ENCODE measurements at places on chromosomes 6 and 20. TPM values are rescaled to one million over a fixed set of nuclear protein-coding genes. Genes with fewer than 3 reads are reported as not detected.

- peaks cover 2% of the 10 kb centered on the region for H3K27me3 ChIP-seq
- H3K4me1 ChIP-seq: peaks cover 2% of the 10 kb centered on the region
- H3K27ac ChIP-seq: no peak overlapping the region
- no peak for DNase-seq
- no peak overlapping the region for H3K4me3 ChIP-seq
Measured at GRCh38 chr6:7914311-7914710, 3.7 kb upstream of the TXNDC5 start.

DNA sequence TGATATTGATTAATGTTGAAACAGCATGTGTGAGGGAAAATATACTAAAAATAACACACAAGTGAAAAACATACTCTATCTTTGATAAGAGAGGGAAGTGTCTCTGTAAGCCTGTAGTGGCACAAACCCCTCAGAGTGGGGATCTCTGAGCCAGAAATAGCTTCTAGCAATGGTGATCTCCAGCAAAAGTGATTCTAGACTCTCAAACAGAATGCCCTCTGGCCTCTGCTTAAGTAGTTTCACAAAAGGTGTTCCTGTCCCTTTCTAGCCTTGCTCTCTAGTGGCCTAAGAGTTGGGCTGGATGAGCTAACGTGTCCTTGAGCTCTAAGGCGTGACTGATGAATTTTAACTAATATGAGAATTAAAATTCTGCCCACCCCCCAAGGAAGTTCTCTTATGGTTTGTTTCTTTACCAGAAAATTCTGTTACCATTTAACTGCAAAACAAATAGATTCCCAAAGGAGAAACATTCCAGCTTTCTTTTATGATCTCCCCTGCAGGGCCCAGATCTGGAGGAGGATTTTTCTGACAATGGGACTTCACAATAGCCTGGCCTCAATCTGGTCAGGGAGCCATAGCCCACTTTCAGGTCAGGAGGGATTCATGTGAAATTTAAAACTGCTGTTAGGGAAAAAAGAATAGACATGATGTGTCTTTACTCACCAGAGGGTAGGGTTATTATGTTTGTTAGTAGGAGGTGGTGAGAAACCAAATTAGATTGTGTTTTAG lies 182.5 kb upstream of the LAMP5 start:
- no peak overlapping the region for H3K4me3 ChIP-seq
- H3K27me3 ChIP-seq: no peaks in the 10 kb centered on the region
- H3K27ac ChIP-seq: no peak overlapping the region
- H3K4me1 ChIP-seq: peaks cover 30% of the 10 kb centered on the region

- H3K4me3 ChIP-seq: no peak overlapping the region
- H3K4me1 ChIP-seq: no peaks in the 10 kb centered on the region
- no peak for DNase-seq
- H3K27ac ChIP-seq: no peak overlapping the region
Measured at GRCh38 chr6:96058082-96058481, 42.3 kb downstream of the FUT9 start.

DNA sequence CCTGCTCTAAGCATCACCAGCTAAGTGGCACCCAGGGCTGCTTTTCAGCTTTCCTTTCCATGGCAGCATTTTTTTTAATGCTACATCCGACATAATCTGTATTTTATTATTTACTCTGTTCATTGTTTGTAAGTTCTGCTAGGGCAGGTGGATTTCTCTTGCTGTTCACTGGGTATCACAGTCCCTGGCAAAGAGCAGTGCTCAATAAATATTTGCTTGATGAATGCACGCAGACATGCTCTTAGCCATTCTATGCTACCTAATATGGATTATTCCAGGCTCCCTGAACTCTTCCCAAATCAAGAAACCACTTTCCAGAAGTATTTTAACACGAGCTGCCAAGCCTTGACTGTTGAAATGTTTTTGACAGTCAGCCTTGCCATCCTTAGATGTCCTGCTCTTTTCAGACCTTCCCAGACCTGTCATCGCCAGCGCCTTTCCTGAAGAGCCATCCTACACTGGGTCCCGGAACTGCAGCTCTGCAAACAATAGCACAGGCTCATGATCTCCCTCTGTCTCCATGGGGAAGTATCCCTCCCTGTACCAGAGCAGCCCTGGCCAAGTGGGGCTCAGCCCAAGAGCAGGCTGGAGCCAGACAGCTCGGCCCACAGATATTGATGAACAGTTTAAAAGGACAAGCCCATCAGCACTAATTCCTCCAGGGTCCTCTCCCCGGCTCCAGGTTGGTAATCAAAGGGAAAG lies 136.5 kb upstream of the CDH4 start:
- no peaks in the 10 kb centered on the region for H3K36me3 ChIP-seq
- peaks cover 13% of the 10 kb centered on the region for H3K27me3 ChIP-seq
- H3K4me1 ChIP-seq: peaks cover 35% of the 10 kb centered on the region
- no peak overlapping the region for H3K4me3 ChIP-seq
- no peak for DNase-seq

DNA sequence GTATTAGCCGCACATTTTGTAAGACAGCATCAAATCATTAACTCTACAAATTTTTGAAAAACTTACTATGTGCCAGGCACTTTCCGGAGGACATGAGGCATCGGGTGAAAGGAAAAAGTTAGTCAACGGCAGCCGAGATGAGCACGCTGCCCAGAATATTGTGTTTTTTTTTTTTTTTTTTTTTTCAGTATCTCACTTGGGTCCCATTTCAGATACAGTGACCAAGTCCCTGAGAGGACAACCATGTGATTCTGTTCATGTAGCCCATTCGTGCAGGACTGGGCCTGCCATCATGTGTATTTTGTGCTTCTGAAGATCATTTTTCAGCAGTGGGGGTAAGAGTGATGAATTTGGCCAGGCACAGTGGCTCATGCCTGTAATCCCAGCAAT lies 1.3 kb downstream of the SLA2 start:
- H3K27ac ChIP-seq: no peak overlapping the region
- no peak for DNase-seq
- H3K4me3 ChIP-seq: no peak overlapping the region
- peaks cover 7% of the 10 kb centered on the region for H3K27me3 ChIP-seq
- no peaks in the 10 kb centered on the region for H3K4me1 ChIP-seq

DNA sequence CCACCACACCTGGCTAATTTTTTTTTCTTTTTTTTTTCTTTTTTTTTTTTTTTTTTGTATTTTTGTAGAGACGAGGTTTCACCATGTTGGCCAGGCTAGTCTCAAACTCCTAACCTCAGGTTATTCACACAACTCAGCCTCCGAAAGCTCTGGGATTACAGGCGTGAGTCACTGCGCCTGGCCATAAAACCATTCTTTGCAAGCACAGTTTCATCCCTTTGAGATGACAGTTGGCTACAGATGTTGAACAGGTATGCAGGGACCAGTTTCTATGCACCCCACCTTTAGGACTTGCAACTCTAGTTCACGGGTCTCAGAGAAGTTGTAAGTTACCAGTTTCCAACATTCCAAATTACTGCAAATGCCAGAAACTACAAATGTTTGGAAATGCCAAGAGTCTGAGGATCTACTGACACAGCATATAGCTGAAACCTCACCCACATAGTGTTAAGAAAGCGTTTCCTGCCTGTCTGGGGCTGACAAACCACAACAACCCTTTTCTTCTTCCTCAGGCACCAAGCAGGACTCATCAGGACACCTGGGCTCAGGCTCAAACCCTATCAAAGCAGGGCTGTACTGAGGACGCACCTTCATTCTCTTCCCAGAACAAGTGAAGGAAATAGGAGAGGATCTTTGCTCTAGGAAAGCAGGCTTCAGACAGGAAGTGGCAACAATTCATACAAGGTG lies 22.9 kb downstream of the ARHGAP18 start:
- H3K4me3 ChIP-seq: peak overlapping the region; percentile 10
- no peaks in the 10 kb centered on the region for H3K27me3 ChIP-seq
- H3K4me1 ChIP-seq: peaks cover 94% of the 10 kb centered on the region
- H3K36me3 ChIP-seq: peaks cover 47% of the 10 kb centered on the region
- DNase-seq: peak; percentile 36
- H3K27ac ChIP-seq: peak overlapping the region; percentile 69

DNA sequence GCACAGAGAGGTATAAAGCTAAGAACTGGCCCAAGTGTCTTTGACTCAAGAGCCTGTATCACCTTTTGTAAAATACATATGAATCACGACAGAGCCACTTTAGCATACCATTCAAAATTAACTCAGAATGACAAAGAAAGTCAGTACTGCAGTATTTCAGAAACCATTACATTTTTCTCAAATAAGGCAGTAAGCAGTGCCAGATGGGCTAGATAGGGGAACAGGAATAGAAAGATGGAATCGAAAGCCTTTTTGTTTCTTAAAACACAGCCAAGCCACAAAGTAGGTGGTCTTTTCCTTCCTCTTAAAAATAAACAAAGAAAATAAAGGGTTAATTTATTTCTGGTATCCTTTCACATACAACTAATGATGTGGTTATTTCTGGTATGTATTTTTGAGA lies 10.3 kb downstream of the CLDN20 start:
- H3K27me3 ChIP-seq: no peaks in the 10 kb centered on the region
- peaks cover 15% of the 10 kb centered on the region for H3K36me3 ChIP-seq
- no peak overlapping the region for H3K4me3 ChIP-seq
- H3K4me1 ChIP-seq: peaks cover 65% of the 10 kb centered on the region
- DNase-seq: peak; percentile 41

DNA sequence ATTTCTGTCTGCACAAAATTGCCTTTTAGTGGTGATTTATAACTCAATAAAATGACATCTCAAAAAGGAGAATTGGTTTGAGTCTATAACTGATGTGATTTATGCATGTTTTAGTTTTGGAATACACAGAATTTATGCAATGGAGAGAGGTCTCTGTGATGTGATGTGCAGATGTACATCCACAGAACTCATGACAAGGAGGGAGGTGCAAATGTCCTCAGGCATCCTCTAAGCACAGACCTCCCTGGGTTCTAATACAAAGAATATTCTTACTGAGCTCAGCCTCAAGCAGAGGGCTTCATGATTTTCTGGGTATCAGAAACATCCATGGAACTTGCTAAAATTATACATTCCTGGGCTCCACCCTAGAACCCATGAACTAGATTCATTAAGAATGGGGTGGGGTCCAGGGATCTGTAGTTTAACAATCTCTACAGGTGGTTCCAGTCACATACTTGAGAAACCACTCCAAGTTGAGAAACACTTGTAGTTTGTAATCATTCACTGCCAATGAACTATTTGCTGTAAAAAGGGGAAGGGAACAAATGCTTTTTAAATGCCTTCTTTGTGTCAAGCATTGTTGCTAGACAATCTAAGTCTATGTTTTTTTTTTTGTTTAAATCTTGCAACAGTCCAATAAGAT lies 60.2 kb upstream of the NEDD9 start:
- no peak for DNase-seq
- no peaks in the 10 kb centered on the region for H3K27me3 ChIP-seq
- H3K27ac ChIP-seq: no peak overlapping the region
- H3K36me3 ChIP-seq: peaks cover 8% of the 10 kb centered on the region
- no peak overlapping the region for H3K4me3 ChIP-seq
- H3K4me1 ChIP-seq: no peaks in the 10 kb centered on the region

- peaks cover 24% of the 10 kb centered on the region for H3K4me1 ChIP-seq
- H3K27ac ChIP-seq: peak within 1 kb of the TSS; percentile 58
- H3K27me3 ChIP-seq: peaks cover under 1% of the 10 kb centered on the region
- no peaks in the 10 kb centered on the region for H3K36me3 ChIP-seq
- H3K4me3 ChIP-seq: peak within 1 kb of the TSS; percentile 86
- no peak for DNase-seq
Measured at GRCh38 chr20:51767867-51768758, at the start of gene ATP9A. Gene ATP9A (minus strand): TSS chr20:51768390. CDS start chr20:51768369, 21 bp downstream.

- H3K4me3 ChIP-seq: no peak overlapping the region
- no peaks in the 10 kb centered on the region for H3K4me1 ChIP-seq
- DNase-seq: peak; percentile 70
- no peak overlapping the region for H3K27ac ChIP-seq
Measured at GRCh38 chr6:17156112-17156921, 54.5 kb downstream of the STMND1 start.

GRCh38 chr6:12750416-12750815 lies 33.8 kb downstream of the PHACTR1 start:
- no peak overlapping the region for H3K27ac ChIP-seq
- DNase-seq: no peak
- H3K36me3 ChIP-seq: no peaks in the 10 kb centered on the region
- no peaks in the 10 kb centered on the region for H3K4me1 ChIP-seq

GRCh38 chr6:134830940-134831339 lies 119.0 kb downstream of the ALDH8A1 start:
- no peak overlapping the region for H3K4me3 ChIP-seq
- H3K27me3 ChIP-seq: peaks cover 2% of the 10 kb centered on the region
- no peak overlapping the region for H3K27ac ChIP-seq
- DNase-seq: no peak
- peaks cover 26% of the 10 kb centered on the region for H3K4me1 ChIP-seq
- H3K36me3 ChIP-seq: no peaks in the 10 kb centered on the region

DNA sequence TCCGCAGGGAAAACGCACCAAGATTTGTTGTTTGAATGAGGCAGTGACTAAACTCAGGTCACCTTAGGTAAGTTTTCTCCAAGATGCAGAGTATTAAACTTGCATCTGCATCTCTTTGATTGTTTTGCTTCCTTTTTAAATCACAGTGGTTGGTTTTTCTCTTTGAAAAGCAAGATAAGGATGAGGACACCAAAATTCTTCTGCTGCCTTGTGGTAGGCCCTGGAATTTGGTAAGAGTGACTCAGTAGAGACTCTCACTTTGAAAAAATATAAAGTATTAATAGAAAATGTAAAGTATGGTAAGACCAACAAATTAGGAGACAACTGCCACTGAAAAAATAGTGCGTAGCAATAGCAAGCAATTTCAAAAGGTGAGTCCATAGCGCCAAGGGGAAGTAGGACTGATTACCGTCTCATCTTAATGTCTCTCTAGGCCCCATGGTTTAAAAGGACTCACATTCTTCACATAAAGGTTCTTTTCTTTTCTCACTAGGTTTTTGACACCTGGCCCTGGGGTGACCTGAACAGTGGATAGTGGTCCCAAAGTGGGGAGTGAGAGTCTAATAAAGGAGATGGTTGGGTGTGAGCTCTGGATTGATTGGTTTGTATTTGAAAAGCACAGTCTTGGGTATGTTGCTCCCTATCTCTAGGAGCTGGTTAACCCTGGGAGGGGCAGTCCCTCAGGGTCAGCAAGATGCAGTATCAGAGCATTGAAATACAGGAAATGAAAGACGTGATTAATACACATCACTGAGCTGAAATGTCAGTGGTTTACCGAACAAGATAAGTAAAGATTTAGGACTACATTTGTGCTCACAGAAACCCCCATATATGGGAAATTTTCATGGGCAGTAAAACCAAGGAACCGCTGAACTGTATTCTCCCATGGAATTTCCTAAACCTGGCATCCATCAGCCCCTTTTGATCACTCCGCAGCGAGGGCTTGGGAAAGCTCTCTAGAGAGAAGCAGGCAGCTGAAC lies 221.2 kb downstream of the SLC24A3 start:
- peaks cover 28% of the 10 kb centered on the region for H3K4me1 ChIP-seq
- peaks cover 4% of the 10 kb centered on the region for H3K27me3 ChIP-seq
- peak overlapping the region; percentile 22 for H3K4me3 ChIP-seq
- DNase-seq: peak; percentile 25

GRCh38 chr6:69422475-69422874 lies 374.3 kb downstream of the LMBRD1 start:
- no peak overlapping the region for H3K27ac ChIP-seq
- H3K27me3 ChIP-seq: no peaks in the 10 kb centered on the region
- DNase-seq: no peak
- no peaks in the 10 kb centered on the region for H3K4me1 ChIP-seq

Gene GTF3C6
- total RNA-seq: 119 TPM

Gene NRSN1
- not detected for total RNA-seq

Gene SPTLC3
- not detected for total RNA-seq

Gene PTK6
- not detected for total RNA-seq
